ENCODE measurements at places on chromosomes 2 and 18.

DNA sequence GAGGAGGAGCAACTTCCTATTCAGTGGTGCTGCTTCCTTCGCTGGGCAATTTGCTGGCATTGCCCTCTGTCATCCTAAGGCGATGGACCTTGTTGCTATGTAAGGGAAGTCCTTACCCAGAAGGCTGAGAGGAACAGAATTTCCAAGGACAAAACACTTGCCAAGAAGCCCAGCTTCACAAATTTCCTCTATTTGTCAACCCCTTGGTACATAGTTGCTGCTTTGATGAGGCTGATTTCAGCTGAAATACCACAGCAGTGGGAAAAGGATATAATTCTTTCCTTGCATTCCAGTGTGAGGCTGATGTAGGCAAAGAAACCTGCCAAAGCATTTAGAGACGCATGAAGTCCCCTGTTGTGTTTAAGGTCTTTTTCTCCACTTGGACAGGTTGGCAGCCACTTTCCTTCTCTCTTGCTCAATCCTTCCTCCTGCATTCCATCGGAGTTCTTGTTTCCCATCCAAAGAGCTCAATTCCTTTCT is 16.4 kb upstream of the ST3GAL5 start:
- DNase-seq, result no peak

DNA sequence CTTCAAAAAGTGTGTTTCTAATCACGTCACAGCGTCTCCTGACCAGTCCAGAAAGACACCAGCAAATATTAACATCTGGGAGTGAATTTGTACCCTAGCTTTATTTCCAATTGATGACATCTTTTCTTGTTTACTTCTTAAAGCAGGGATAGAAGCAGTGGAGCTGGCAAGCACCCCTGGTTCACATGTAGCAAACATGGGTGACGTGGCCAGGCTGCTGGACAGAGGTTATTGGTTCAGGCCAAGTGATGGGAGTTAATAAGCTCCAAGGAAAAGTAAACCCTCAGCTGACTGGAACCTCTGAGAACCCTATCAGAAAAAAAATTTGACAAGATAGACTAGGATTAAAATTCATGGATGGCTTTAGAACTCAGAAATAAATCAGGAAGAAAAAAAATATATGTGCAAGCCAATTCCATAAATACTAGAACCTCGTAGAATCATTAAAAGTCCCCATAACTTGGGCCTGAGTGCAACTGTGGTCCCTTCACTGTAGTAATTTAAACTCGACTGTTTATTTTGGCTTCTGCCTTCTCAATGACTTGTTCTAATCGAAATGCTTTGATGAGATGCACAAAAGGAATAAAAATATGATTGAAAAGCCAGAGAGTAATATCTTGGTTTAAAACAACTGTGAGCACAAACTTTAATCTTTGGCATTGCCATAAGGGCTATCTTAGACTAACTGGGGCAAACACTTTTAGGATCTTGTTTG is 121.5 kb upstream of the CTAGE1 start:
- DNase-seq, result no peak

GRCh38 chr2:133345638-133346037 is 222.6 kb downstream of the NCKAP5 start:
- no peak for DNase-seq

DNA sequence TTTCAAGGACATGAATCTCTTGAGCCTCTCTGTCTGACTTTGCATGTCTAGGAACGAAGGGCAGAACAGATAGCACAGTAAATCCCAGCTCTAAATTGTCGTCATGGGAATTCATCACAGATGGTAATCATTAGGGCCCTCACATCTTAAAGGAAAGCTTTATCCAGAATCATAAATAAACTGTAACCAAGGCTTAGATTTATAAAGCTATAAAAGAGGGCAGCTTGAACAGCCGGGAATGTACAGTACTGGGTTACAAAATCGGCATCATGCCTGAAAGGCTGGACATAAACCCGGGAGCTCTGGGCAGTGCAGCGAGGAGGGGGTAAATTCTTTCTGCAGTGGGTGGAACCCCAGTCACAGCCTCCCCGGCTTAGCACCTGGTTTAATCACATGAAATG is 144.4 kb downstream of the GFPT1 start:
- peak; percentile 63 for DNase-seq

- DNase-seq, result no peak
Measured at GRCh38 chr2:58633613-58634365, 392.7 kb upstream of the FANCL start.

GRCh38 chr2:80592106-80592505 is 287.6 kb upstream of the LRRTM1 start:
- DNase-seq, result no peak

- no peak for DNase-seq
Measured at GRCh38 chr2:174012347-174013314, 47.5 kb upstream of the SP3 start.

- DNase-seq, result no peak
Measured at GRCh38 chr2:24818721-24819167, 25.5 kb downstream of the CENPO start.

DNA sequence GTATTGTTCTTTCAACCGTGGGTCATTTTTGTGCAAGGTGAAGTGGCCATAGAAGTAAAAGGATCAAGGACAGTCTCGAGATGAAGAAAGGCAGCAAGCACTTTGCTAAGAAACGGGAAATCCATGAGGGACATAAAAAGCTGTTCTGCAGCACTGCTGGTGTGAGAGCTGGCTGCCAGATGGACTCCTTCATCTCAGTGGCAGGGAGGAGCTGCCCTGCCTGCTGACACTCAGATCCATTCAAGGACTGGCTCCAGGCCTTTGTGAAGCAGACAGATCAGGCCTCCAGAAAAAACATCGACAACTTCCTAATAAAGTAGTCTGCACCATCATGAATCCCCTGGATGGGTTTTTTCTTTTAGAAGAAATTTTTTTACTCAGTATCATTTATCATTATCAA is 29.5 kb downstream of the RMC1 start:
- DNase-seq, result no peak

- DNase-seq, result no peak
Measured at GRCh38 chr18:76496194-76496890, 1.3 kb upstream of the ZNF516 start.

DNA sequence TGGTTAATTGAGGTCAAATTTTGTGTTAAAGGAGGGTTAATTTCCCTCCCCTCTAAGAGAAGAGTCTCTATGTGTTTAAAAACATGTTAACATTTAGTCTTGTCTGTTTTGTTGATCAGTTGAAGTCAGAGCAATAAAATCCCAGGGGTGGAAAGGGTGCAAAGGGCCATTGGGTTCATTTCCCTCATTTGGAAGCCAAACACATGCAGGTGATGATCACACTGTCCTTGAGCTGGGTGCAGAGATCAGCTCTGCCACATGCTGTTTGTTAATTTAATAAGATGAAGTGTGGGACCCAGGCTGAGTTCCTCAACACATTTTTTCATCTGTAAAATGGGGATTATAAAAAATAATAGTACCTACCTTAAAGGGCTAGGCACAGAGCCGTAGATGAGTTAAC is 260.9 kb downstream of the LPIN1 start:
- DNase-seq, result no peak

DNA sequence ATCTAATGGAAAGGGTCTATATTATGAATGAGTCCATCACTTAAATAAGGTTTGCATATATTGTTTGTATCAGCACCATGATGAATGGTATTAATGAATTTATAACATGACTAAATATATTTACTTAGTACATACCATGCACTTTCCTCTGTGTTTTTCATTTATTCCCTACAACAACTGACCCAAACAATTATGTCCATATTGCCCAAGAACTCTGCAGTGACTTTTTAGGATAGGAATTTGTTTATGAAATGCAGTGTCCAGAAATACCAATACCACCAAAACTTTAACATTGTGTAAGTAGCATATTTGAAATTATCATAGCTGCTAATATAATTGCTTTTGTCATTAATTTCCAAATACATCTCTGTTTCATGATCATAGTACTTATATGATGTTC is 119.7 kb downstream of the WDR7 start:
- no peak for DNase-seq

DNA sequence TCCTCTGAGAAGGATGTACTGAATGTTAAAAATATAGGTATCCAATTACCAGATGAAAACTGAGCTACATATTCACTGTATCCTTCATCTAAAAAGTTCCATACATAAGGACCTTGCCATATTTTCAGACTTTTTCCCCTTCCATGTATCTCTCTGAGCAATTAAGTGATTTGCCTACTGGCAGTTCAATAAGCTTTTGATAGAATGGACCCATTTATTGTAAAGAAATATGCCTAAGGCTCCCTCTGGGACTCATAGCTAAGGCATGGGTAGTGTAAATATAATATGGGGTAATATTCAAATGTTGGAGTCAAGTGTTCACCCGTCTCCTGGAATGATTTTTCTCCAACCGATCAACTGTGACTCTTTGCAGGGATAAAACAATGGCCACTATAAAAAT is 135.4 kb upstream of the FSHR start:
- DNase-seq, result no peak

DNA sequence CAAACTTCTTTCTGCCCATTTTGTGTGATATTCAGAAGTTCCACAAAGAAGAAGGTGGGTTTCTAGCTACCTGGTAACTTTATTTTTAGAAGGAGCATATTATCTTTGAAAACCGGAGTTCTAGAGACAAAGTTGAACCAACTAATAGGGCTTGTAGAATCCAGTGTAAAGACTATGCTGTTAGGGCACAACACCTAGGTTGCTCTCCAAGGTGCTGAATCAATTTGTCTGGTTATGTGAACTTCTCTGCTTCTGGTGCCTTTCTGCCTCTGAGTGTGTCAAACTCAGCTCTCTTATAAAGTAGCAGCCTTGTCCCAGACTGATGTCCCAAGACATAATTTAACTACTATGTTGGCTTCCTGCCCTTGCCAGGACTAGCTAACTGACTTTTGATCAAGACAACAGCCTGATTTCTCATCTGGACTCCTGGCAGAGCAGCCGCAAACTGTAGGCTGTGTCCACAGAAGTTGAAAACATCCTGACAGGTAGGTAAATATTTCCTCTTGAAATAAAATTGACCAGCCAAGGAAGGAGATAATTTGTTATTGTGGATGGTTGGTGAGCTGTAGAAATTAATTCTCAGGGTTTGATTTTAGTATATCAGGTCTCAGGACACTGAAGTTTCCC is 119.4 kb downstream of the CYRIA start:
- no peak for DNase-seq
